ENCODE measurements at places on chromosomes 12 and 14. TPM values are rescaled to one million over a fixed set of nuclear protein-coding genes. Genes with fewer than 3 reads are reported as not detected.

DNA sequence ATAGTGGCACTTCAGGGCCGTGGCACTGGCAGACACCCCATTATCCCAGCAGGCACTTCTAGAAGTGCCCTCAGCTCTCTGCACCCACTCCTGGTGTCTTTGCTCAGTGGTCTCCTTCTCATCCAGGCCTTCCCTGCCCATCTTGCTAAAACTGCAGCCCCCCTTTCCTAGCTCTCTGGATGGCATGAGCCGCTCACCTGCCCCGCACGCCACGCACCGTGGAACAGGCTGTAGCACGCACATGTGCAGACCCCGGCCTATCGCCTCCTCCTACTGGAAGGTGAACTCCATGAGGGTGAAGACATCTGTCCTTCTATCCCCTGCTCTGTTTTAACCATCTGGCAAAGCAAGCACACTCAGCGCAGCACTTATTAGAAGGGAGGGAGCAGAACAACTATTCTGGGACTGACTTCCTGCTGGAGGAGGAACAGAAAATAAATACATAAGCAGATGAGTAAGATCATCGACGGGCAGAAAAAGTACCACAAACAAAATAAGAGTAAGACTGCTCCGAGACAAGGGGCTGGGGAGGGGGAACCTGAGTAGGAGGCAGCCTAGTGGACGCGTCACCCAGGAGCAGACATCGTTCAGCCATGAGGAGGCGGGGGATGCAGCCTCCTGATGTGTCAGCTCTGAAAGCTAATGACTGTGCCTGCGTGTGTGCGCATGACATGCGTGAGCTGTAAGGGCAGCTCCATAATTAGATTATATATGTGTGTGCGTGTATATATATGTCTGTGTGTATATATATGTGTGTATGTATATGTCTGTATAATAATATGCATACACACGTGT is 7.8 kb upstream of the FZD10 start:
- DNase-seq: no peak

DNA sequence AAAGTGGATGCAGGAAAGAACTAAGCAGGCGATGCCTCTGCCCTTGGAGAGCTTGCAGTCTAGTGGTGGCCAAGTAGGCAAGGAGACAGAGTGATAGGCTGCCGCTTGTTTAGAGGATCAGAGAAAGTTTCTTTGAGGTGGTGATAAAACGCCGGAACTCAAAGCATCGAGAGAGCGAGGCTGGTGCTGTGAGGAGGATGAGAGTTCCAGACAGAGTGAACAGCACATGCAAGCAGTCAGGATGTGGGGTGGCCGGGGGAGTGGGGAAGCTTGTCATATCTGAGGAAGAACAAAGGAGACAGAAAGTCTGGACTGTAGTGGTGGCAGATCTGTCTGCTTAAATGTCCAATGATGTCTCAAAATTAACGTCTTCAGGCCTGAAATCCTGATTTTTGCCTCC is 319.7 kb downstream of the SNAPC1 start:
- DNase-seq: no peak

The SLC17A8 gene
- total RNA-seq: not detected

GRCh38 chr12:41802803-41803202 is 341.9 kb downstream of the GXYLT1 start:
- no peak for DNase-seq

DNA sequence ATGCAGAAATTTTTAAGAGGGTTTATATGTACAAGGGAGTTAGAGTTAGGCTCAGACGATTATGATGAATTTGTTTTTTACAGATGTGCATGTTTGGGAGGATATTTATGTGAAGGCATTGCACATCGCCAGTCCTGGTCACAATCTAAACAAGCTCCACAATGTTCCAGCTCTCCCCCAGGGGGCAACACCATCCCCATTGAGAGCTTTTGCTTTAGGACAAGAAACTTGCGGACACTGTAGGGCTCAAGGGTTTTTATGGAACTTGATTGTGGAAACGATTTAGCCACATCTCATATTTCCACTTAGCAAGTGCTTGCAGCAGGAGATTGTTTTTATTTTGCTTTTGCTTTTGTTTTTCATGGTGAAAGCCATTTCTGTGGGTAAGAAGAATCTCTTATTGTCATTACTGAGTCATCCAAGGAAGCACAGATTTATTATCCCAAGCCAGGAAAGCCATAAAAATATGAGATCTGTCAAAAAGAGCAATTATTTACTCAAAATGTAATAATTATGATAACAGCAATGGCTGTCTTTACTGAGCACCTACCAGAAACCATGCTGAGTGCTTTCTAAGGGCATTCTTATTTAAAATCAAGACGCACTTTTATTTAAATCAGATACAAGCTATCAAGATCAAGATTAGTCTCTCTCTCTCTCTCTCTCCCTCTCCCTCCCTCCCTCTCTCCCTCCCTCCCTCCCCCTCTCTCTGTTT is 276.7 kb upstream of the SRRM4 start:
- no peak for DNase-seq

- no peak for DNase-seq
Observed at GRCh38 chr12:108820707-108821406, 36.5 kb downstream of the SSH1 start.

The COX8C gene
- not detected for total RNA-seq

DNA sequence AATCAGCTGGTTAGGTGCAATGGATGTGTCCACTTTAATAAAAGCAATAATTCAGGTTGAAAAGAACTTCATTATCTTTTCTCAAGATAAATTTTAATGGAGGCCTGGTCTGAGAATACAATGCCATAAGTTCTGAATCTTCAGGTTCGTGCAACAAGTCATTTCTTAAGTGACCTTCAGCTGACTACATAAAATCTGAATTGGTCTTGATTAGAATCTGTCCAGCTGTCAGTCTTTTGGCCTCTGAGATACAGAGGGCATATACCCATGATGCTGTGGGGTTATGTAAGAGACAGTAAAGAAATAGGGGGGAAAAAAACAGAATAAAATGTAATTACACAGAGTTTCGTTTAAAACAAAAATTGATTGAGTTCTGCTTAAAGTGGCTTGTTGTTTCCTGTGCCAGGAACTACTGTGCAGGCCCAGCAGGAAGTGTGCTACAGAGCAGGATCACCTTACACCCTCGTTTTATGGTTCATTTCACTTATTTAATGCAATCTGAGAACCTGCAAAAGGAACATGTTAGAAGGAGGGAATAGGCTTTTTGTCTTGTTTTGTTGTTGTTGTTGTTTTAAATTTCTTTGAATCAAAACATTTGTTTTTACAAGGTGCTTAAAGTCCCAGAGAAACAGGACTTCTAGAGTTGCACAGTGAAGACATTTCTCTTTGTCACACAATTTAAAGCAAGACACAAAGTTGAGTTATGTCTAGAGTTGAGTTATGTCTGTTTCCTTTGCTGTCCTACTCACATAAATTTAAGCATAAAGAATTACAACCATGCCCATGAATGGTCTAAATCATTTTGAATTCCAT is 64.2 kb downstream of the LGR5 start:
- DNase-seq: no peak

- no peak for DNase-seq
Observed at GRCh38 chr14:67447033-67447381, 35.0 kb upstream of the PLEK2 start.

The SOAT2 gene
- total RNA-seq: 2.9 TPM

- no peak for DNase-seq
Observed at GRCh38 chr12:13504736-13505135, 308.2 kb downstream of the EMP1 start.

DNA sequence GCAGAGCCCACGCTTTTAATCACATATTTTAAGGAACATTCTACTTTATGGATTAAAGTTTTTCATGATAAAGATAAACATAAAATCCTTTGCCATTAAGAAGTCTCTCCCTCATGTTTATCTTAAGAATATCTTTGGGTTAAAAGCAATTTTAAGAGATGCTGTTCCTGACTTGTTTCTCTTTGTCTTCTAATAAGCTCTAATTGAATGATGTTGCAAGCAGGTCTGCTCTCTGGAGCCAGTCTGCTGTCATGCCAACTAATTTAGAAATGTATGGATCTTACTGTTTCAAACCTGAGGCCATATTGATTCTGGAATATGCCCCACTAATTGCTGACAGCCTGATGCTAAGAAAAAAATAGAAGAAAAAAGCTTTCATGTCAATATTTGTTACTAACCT is 173.6 kb downstream of the TTC8 start:
- no peak for DNase-seq

DNA sequence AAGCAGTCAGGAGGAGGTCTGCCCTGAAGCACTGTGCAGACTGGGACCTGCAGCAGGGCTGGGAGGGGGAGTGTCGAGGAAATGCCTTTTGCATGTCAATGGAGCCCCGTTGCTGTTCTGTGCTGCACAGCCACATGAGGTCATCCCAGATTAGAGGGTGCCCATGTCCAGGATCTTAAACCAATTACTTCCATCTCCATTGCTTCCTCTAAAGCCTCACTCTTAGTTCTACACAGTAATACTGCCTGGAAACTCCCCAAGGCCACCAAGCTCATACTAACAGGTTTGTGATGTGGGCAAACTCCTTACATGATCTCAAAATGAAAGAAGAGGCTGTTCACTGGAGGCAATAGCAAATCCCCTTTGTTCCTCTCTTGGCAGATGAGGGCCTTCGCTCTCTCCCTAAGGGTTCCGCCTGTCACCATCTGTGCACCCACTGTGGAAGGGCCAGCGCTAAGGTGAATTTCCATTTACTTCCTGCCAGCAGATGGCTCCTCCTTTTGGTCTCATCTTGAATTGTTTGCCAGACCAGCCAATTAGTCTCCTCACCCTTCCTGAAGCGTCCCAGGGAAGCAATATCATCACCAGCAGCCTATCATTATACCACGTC is 35.4 kb upstream of the LTA4H start:
- DNase-seq: no peak

DNA sequence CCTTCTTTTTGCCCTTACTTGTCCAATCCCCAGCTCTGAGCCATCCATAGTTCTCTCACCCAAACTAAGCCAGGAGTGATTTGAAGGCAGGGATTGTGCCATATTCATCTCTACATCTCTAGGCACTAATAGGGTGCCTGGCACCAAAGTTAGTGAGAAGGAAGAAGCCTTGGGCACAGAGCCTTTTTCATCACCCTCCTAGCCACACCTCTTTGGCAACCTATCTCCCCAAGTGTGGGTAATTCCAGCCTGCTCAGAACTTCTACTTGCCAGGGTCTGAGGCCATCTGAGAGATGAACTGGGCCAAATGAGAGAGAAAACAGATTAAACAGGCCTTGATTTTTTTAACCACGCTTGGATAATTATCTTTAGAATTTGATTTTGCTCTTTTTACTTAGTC is 61.3 kb downstream of the PHLDA1 start:
- no peak for DNase-seq

The AMIGO2 gene
- total RNA-seq: 12.5 TPM

The DHRS2 gene
- total RNA-seq: not detected

- DNase-seq: no peak
Observed at GRCh38 chr12:93080452-93080851, 151.4 kb upstream of the EEA1 start.

DNA sequence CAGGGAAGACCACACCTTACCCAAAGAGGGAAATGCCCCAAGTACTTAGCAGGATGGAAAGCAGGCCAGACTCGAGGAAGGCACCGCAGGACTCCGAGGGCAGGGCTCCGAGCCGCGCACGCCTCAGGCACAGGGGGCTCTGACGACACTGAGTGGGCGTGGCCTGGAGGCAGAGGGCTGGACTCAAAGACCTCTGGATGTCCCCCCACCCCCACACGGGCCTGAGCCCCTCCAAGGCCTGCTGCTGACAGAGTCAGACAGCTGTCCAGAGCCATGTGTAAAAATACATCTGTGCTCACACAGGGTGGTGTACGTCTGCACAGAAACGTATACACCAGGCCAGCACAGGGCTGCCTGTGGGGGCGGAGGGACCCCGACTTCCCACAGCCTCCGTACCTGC is 1.4 kb downstream of the AKT1 start:
- peak; percentile 58 for DNase-seq

DNA sequence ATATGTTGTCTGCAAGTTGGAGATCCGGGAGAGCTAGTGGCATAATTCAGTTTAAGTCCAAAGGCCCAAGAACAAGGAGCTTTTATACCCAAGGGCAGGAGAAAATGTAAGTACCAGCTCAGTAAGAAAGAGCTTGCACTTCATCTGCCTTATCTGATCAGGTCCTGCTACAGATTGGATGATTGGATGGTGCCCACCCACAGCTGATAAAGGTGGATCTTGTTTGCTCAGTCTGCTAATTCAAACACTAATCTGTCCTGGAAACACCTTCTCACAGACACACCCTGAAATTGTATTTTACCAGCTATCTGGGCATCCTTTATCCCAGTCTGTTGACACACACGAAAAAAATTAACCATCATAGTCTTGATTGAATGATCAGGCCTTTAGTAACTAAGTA is 230.7 kb upstream of the SLC16A7 start:
- DNase-seq: no peak

- DNase-seq: no peak
Observed at GRCh38 chr12:121059031-121059898, 20.2 kb upstream of the OASL start.

GRCh38 chr14:55277972-55278740 is 6.9 kb downstream of the FBXO34 start:
- no peak for DNase-seq

DNA sequence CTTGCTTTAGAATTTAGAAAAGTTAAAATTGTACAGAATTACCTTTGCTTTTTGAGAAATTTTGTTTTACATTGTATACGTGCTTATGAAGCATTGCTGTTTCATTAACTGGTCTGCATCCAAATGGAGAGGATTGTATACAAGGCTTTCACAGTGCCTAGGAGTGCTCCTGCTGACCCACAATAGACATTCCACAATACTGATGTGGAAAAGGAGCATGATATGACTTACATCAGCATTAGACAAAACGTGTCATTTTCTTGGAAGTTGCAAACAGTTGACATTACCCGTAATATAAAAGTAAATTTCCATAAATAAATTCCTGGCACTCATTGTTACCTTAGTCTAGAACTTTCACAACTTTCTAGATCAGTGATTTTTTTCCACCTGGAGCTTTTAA is 1.9 kb downstream of the PRKD1 start:
- DNase-seq: no peak

DNA sequence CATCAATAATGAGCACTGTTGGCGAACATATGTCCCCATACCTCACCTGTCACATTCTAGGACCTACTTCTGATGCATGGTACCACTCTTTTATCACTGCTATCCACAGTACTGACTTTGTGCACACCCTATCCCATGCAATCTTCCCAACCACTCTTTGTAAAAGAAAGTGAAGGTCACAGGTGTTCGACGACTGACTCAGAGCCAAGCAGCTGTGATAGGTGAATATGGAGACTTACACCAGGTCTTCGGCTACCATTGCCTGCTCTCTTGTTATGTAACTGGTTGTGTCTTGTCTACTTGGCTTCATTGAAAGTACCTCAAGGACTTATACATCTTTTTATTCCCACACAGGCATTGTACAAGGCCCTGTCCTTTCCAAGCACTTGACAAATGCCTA is 169.0 kb downstream of the ANO2 start:
- DNase-seq: no peak

The GPRC5A gene
- not detected for total RNA-seq

GRCh38 chr14:105846312-105846711 is 319.9 kb downstream of the TMEM121 start:
- no peak for DNase-seq
